ENCODE measurements at places on chromosomes 3 and 15.

DNA sequence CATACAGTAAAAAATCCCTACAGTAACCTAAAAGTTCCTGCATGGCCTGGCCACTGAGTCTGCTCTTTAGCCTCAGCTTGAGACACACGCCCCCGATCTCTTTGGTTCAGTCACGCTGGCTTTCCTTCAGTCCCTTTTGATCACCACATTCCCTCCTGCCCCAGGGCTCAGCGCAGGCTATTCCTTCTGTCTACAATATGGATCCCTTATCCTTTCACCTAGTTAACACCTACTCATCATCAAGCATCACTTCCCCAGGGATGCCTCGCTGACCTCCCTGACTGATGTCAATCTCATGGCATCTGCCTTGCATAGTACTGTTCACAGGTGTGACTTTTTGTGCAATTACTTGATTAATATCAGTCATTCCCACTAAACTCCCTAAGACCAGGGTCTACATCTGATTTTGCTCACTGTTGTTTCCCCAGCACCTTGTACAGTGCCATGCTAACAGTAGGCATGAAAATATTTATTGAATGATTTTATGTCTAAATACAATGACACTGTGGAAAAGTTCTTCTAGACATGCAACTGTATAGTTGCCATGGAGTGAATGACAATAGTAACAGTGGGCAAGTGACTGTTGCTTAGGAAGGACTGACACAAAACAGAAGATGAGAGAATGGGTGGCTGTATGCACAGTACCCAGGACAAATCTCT, at the start of gene SNTN:
SNTN (plus strand) TSS at position 610 of the 660 bp plus-strand sequence; CDS start at position 623, 13 bp downstream.
- DNase-seq = no peak

DNA sequence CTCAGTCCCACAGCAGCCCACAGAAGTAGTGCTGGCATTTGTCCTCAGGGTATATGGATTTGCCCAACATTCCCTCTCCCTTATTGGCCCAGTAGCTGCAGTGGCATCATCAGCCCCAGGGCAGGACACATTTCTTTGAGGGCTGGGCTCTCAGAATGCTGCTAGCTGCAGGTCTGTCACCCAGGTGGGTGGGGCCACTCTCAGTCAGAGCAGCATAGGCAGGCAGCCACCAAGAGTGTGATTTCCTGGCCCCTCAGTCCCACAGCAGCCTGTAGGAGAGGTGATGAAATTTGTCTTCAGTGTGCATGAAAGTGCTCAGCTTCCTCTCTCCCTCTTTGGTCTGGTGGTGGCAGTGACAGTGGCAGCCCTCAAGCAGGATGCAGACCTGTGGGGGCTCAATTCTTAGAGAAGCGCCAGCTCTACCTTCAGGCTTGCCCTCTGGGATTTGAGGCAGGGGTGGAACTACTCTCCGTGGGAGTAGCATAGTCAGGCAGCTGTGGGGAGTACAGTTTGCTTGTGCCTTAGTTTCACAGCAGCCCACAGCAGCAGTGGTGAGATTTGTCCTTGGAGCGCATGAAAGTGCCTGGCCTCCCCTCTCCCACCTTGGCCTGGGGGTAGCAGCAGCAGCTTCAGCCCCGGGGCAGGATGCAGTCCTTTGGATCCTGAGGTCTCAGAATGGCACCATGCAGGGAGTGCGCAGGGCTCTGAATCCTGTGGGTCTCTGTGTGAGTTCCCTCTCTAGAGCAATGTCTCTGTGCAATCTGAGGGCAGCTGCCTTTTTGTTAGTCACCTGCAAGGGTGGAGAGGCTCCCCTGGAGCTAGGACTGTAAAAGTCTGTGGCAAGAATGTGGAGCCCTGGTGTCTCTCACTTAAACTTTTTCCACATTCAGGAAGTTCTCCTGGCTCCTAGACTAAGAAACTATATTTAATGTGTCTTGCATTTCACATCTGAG, 1229.1 kb downstream of the ROBO2 start:
- DNase-seq = no peak

GRCh38 chr3:48119505-48120193, 68.6 kb downstream of the CDC25A start:
- peak; percentile 4 for DNase-seq

DNA sequence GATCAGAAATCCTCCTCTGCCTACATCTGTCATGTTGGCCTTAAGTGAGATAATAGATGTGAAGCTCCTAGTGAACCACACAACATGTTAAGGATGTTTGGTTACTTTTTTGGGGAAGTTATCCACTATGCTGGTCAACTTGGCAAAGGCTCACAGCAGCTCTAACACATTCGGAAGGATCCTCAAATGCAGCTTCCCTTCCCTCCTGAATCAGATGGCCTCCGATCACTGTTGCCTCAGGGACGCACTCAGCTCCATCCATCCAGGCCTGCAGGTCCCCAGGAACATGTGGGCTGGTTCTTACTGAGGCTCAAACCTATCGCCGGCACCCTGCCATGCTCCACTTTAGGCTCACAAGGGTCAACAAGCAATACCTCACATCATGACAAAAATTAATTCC, 67.9 kb downstream of the CORO2B start:
- no peak for DNase-seq

GRCh38 chr3:67329358-67329757, 325.1 kb downstream of the SUCLG2 start:
- DNase-seq = no peak

- no peak for DNase-seq
Observed at GRCh38 chr3:129116482-129116946, 5.1 kb downstream of the RAB43 start.

GRCh38 chr3:135905058-135905724, 60.3 kb upstream of the PPP2R3A start:
- peak; percentile 26 for DNase-seq

DNA sequence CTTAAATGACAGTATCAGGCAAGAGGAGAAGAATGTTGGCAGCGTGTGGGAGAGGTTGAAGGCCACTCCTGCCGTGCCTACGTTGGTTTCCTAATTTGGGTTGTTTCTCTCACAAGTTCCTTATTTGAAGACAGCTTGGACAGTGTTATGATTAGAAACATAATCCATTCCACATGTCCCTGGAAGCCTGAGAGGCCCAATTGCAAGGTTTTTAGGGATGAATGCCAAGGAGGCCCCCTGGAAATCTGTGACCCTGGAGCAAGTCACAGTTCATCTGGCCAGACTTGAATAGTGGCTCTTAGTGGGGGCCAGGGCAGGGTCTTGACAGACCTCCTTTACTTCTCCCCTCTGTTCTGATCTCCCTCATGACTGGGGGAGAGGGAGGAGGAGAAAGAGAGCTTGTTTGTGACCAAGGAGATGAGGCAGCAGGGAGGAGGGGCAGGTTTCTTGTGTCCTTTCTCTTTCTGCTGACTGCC, 584.4 kb upstream of the TBL1XR1 start:
- no peak for DNase-seq

GRCh38 chr15:37446921-37447320, 346.6 kb upstream of the MEIS2 start:
- DNase-seq = no peak

- no peak for DNase-seq
Observed at GRCh38 chr3:156059950-156060501, 60.4 kb upstream of the KCNAB1 start.

GRCh38 chr3:158882445-158882844, 80.6 kb downstream of the MFSD1 start:
- DNase-seq = no peak

DNA sequence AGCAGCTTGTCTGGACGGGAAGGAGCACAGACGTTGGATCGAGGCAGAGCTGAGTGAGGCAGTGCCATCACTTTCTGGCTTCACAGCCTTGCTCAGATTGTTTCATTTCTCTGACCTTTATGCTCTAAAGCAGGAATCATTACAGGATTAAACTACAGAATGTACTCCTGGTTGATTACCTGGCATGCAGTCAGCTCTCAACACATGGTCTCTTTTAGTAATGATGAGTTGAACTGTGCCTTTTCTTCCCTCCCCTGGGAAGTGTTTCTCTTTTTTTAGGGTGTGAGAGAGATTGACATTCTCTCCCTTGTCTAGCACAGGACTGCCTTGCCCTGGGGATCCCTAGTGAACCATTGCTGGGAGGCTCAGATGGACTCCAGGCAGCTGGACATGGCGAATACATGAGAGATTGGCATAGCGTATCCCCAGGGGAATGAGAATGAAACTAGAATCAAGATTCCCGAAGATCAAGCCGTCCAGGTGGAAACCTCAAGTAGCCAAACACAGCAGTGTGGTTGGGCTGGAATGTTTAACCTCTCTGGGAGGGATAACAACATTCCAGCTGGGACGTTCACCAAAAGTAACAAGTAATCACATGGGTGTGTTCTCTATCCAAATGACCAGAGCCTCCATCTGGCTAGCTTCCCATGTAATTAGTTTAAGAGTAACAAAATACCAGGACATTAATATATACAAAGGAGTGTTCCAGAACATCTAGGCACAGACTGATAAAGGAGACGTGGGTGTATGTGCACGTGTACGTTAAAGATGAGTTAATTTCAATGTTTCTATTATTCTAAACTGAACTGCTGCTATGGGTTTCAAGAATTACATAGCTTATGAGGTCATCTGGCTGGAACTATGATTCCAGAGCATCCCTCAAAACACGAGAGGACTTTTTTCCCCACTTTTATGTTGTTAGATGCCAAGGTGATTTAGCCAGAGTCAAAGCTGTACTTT, 118.6 kb upstream of the NR2E3 start:
- DNase-seq = peak; percentile 87

DNA sequence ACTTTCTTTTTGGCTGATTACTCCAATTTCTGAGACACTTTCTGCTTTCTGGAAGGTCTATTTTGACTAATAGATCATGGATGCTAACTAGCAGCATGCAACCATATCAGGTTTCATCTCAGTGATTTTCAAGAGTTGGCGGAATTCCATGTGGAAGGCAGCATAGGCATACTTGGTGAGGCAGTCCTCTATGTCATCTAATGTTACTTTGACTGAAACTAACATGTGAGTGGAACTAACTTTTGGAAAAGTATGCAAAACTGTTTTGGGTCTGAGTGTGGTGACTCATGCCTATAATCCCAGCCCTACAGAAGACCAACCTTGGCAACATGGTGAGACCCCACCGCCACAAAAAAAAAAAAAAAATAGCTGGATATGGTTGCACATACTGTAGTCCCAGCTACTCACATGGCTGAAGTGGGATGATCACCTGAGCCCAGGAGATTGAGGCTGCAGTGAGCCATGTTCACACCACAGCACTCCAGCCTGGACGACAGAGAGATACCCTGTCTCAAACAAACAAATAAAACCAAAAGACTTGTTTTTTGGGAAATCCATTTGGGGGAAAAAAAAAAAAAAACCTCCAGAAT, 1033.7 kb downstream of the ROBO1 start:
- DNase-seq = peak; percentile 44

- peak; percentile 47 for DNase-seq
Observed at GRCh38 chr3:17894434-17895060, 152.1 kb upstream of the TBC1D5 start.

- DNase-seq = no peak
Observed at GRCh38 chr3:14590569-14590968, 50.4 kb upstream of the GRIP2 start.

DNA sequence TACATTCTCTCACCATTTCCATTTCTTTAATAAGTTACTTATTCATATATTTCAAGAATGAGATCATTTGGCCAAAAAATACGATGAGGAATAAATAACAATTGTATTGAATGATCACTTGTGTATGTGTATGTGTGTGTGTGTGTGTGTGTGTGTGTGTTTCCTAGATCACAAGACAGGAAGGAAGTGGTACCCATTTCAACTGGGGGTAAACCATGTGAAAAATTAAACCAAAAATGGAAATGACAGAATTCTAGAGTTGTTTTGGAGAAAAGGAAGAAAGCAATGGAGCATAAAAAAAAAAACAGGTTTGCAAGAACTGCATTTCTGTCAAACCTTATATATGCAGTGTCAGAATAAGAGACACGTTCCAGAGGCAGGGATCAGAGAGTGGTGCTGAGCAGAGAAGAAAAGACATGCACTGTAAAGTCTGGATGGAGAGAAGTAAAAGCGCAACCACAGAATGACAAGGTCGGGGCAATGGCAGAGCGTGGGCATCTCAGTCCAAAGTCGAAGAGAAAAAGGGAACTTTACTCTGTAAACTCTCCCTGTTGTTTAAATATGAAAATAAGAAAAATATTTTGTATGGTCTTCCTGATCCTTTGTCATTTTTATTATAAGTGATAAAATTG, 75.5 kb downstream of the PEX5L start:
- DNase-seq = no peak

DNA sequence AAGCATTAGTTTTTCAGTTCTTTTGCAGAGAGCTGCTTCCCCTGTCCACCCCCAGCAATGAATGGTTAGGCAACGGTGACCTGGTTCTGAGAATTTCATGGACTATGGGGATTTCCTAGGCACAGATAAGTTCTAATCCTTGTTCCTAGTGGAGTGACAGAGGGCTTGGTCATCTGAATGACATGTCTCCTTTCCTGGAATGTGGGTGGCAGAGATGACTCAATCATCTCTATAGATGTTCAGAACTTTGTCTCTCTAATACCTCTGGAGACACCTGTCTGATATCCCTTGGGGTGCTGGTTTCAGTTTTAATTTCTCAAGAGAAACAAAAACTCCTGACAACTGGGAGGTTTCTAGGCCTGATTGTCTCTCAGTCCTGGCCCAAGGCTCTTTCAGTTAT, 10.4 kb downstream of the PLA2G4E start:
- DNase-seq = peak; percentile 29

GRCh38 chr3:116254541-116254940, 190.7 kb downstream of the LSAMP start:
- no peak for DNase-seq

GRCh38 chr15:28930476-28931291, 44.9 kb downstream of the APBA2 start:
- no peak for DNase-seq

DNA sequence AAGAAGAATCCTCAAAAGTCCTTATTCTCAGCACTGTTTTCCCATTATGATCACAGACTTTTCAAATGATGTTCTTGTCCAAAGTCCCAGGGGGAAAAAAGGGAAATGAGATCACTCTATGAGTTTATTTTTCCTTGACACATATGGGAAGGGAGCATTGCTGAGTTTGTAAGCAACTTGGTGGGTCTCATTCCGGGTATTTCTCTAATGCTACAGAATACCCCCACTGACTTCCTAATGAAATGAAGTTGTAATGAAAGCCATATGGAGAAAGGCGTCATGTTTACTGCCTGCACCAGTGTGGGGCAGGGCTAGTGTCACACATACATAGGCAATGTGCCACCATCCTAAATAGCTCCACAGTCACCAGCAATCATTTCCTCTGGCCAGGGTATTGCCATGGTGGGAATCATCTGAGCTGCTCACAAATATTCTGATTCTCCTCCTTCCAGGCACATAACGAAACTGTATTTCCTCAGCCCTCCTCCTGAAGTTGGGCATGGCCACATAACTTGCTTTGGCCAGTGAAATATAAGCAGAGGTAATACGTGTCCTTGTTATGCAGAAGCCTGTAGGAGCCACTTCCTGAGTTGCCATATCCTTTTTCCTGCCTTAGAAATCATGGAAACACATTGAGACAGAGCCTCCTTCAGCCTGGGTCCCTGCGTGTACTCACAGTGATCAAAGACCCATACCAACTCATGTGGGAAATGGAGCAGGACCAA, 41.0 kb upstream of the C15orf61 start:
- DNase-seq = peak; percentile 9

GRCh38 chr3:52532838-52533622, 627 bp downstream of the NT5DC2 start:
- DNase-seq = peak; percentile 27
